ENCODE measurements at places on chromosomes 12 and 14.

DNA sequence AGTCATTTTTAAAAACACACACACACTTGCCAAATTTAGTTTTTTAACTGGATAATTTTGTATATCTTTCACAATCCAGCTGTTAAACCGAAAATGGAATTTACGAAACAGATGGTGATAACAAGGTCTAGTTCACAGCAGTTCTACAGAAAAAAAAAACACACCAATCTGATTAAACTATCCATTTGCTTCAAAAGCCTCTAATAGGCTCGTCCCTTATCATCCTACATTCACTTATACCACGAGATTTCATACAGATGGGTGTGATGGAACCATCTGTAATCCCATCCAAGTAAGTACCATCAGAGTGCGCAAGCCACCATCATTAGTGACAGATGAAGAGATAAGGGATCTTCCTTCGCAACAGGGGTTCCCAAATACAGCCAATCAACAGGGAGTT is 20.1 kb downstream of the GCH1 start:
- H3K27me3 ChIP-seq, result no peaks in the 10 kb centered on the region
- no peak overlapping the region for H3K27ac ChIP-seq
- no peak for DNase-seq
- no peaks in the 10 kb centered on the region for H3K4me1 ChIP-seq

DNA sequence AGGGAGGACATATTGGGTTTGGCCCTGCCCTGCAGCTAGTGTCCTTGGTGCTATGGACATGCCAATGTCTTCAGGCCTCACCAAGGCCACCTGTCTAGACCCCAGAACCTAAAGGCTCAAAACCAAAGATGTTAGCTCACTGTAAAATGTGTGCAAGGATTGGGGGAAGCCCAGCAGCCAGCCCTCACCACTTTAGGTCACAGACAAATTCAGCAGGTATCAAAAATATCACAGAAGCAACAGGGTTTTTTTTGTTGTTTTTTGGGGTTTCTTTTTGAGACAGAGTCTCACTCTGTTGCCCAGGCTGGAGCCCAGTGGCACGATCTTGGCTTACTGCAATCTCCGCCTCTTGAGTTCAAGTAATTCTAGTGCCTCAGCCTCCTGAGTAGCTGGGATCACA is 29.0 kb upstream of the NINJ2 start:
- H3K36me3 ChIP-seq, result no peaks in the 10 kb centered on the region
- DNase-seq, result no peak
- no peaks in the 10 kb centered on the region for H3K27me3 ChIP-seq
- no peak overlapping the region for H3K27ac ChIP-seq
- peaks cover 9% of the 10 kb centered on the region for H3K4me1 ChIP-seq

GRCh38 chr12:38477340-38478090 is 160.9 kb downstream of the ALG10B start:
- no peaks in the 10 kb centered on the region for H3K27me3 ChIP-seq
- no peaks in the 10 kb centered on the region for H3K36me3 ChIP-seq
- no peak overlapping the region for H3K4me3 ChIP-seq
- H3K4me1 ChIP-seq, result no peaks in the 10 kb centered on the region
- no peak for DNase-seq
- H3K27ac ChIP-seq, result no peak overlapping the region

- peaks cover 20% of the 10 kb centered on the region for H3K4me1 ChIP-seq
- no peak overlapping the region for H3K4me3 ChIP-seq
- no peak overlapping the region for H3K27ac ChIP-seq
- DNase-seq, result no peak
- no peaks in the 10 kb centered on the region for H3K27me3 ChIP-seq
Observed at GRCh38 chr12:49970658-49971057, 2.1 kb upstream of the AQP6 start.

GRCh38 chr12:49456131-49456679 is 82.6 kb upstream of the KCNH3 start:
- H3K4me1 ChIP-seq, result no peaks in the 10 kb centered on the region
- no peak overlapping the region for H3K27ac ChIP-seq
- no peak overlapping the region for H3K4me3 ChIP-seq
- H3K27me3 ChIP-seq, result no peaks in the 10 kb centered on the region

- DNase-seq, result no peak
- H3K4me1 ChIP-seq, result no peaks in the 10 kb centered on the region
- H3K36me3 ChIP-seq, result peaks cover 43% of the 10 kb centered on the region
Observed at GRCh38 chr14:31128601-31129526, 78.7 kb downstream of the HECTD1 start.

DNA sequence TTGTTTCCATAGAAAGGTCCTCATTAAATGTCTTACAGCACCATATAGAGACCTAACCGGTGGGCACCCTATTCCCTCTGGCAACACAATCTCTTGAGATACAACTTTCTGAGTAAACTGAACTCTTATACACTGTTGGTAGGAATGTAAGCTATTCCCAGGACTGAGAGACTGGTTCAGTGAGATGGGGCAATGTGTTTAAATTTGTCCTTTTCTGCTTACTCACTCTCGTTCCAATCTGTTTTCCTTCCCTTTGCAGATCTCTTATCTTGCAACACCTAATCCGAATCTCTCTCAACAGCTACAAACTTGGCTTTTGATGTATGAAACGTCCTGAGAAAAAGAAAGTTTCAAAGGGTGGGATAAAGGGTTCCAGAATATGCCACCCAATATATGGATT is 26.1 kb upstream of the ETV6 start:
- no peak for DNase-seq
- H3K27me3 ChIP-seq, result no peaks in the 10 kb centered on the region
- no peak overlapping the region for H3K27ac ChIP-seq
- no peaks in the 10 kb centered on the region for H3K36me3 ChIP-seq
- no peaks in the 10 kb centered on the region for H3K4me1 ChIP-seq
- H3K4me3 ChIP-seq, result no peak overlapping the region

DNA sequence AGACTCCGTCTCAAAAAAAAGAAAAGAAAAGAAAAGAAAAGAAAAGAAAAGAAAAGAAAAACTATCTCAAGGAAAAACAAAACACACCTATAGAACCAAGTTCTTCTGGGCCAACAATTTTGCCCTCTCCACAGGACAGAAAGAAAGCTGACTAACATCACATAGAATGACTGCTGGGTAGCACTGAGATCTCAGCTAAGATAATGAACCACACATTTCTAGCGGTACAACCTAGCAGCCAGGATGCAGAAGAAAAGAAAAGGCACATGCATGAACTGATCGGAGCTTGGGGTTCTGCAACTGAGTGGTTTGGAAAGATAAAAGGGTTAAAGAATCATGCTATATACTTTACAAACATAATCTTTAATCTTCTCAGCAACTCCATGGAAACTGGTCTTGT is 19.5 kb downstream of the TMED10 start:
- no peaks in the 10 kb centered on the region for H3K4me1 ChIP-seq
- no peak overlapping the region for H3K4me3 ChIP-seq
- no peaks in the 10 kb centered on the region for H3K27me3 ChIP-seq

- peak overlapping the region; percentile 99 for H3K27ac ChIP-seq
- H3K36me3 ChIP-seq, result no peaks in the 10 kb centered on the region
- peaks cover 57% of the 10 kb centered on the region for H3K4me1 ChIP-seq
- H3K4me3 ChIP-seq, result no peak overlapping the region
- no peak for DNase-seq
Observed at GRCh38 chr12:45235087-45236025, 19.5 kb downstream of the ANO6 start.

- H3K36me3 ChIP-seq, result no peaks in the 10 kb centered on the region
- H3K4me1 ChIP-seq, result no peaks in the 10 kb centered on the region
- H3K27me3 ChIP-seq, result no peaks in the 10 kb centered on the region
- peak; percentile 61 for DNase-seq
Observed at GRCh38 chr12:7219599-7220243, 30.2 kb downstream of the PEX5 start.

DNA sequence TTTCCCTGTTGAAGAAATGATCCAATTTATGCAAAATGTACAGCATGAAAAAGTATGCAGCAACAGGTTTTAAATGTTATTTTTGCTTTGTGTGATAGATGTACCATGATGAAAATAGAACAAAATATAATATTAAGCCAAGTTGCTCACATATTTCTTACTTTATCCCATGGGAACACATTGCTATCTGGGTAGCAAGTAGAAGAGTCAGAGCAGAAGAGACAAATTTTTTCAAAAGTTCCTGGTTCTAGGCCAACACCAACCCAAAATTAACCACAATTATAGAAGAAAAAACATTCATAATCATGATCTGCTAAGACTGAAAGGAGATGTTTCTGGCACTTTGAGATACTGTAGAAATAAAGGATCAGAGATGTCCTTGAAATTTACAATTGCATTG is 79.9 kb upstream of the SYT10 start:
- no peaks in the 10 kb centered on the region for H3K4me1 ChIP-seq
- H3K27me3 ChIP-seq, result no peaks in the 10 kb centered on the region
- no peak overlapping the region for H3K27ac ChIP-seq
- no peak for DNase-seq
- H3K4me3 ChIP-seq, result no peak overlapping the region
- H3K36me3 ChIP-seq, result no peaks in the 10 kb centered on the region

DNA sequence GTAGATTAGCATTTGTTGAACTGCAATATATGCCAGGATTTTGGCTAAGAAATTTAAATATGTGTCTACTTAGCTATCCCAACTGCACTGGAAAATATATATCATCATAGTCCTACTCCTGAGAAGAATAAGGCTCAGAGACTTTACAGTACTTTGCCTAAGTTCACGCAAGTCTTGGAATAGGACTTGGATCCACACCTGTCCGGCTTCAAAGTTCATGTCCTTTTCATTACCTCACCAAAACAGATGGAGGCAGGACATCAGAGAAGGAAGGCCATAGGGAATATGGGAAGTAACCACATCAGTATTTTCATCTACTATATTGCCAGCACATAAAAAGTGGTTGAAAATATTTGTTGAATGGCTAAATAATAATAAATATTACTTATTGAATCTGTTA is 358.5 kb downstream of the PRKD1 start:
- H3K36me3 ChIP-seq, result no peaks in the 10 kb centered on the region

DNA sequence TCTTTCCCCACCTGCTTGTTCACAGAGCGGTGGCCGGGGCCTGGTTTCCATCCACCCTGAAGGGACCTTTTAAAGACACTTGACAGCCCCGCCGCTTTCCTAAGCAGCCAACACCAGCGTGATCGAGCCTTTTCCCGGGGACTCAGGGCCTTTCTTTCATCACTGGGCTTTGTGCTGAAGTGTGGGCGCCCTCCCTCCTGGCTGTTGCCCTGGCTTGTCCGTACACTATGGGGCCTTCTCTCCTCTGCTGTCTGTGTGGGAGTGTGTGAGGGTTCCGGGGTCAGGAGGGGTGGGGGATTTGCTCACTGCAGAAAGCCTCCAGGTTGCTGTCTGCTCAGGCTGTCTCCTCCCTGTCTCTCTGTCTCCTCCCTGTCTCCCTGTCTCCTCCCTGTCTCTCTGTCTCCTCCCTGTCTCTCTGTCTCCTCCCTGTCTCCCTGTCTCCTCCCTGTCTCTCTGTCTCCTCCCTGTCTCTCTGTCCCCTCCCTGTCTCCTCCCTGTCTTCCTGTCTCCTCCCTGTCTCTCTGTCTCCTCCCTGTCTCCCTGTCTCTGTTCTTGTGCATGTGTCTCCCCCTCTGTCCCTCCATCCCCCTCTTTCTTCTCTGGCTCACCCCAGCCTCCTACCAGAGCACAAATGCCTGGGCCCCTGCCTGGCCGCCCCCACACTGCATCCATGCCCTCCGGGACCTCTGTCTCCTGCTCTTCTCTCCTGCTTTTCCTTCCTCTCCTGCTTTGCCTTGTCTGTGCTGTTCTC is 64.7 kb downstream of the CCDC92 start:
- no peaks in the 10 kb centered on the region for H3K4me1 ChIP-seq
- no peak for DNase-seq
- no peak overlapping the region for H3K4me3 ChIP-seq

- H3K27me3 ChIP-seq, result no peaks in the 10 kb centered on the region
- no peaks in the 10 kb centered on the region for H3K4me1 ChIP-seq
- no peak overlapping the region for H3K4me3 ChIP-seq
- DNase-seq, result no peak
Observed at GRCh38 chr14:24122898-24123297, 7.6 kb upstream of the FITM1 start.

GRCh38 chr12:2637371-2637770 is 157.4 kb upstream of the FKBP4 start:
- no peak overlapping the region for H3K27ac ChIP-seq
- no peaks in the 10 kb centered on the region for H3K36me3 ChIP-seq
- no peaks in the 10 kb centered on the region for H3K27me3 ChIP-seq
- no peaks in the 10 kb centered on the region for H3K4me1 ChIP-seq
- H3K4me3 ChIP-seq, result no peak overlapping the region
- DNase-seq, result no peak

DNA sequence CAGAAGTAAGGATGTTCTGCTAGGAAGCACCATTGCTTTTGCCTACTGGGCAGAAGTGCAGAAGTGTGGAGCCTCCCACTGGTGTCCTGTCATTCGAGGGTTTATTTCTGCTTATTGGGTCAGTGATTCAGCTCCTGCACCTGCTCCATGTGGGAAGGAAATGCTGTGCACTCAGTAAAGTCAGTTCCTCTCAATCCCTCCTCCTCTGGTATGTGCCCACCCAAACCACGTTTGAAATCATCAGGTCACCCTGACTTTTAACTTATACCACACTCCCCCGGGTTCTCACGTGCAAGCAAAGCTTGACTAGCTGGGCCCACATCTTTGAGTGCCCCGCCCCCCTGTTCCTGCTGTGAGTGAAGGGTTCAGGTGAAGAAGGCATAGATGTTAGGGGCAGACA is 223.7 kb downstream of the CHST11 start:
- no peak for DNase-seq
- no peaks in the 10 kb centered on the region for H3K27me3 ChIP-seq
- H3K27ac ChIP-seq, result no peak overlapping the region
- H3K36me3 ChIP-seq, result no peaks in the 10 kb centered on the region
- no peaks in the 10 kb centered on the region for H3K4me1 ChIP-seq

GRCh38 chr12:77218278-77218677 is 152.9 kb upstream of the E2F7 start:
- H3K4me3 ChIP-seq, result no peak overlapping the region
- no peaks in the 10 kb centered on the region for H3K36me3 ChIP-seq
- DNase-seq, result no peak
- H3K27me3 ChIP-seq, result no peaks in the 10 kb centered on the region

- peaks cover 3% of the 10 kb centered on the region for H3K27me3 ChIP-seq
- H3K4me1 ChIP-seq, result peaks cover 40% of the 10 kb centered on the region
- no peak for DNase-seq
- H3K4me3 ChIP-seq, result no peak overlapping the region
- no peak overlapping the region for H3K27ac ChIP-seq
Observed at GRCh38 chr12:51955702-51956101, 4.2 kb downstream of the ACVR1B start.
